ENCODE measurements at places on chromosomes 2 and 18. TPM values are rescaled to one million over a fixed set of nuclear protein-coding genes. Genes with fewer than 3 reads are reported as not detected.

- peak; percentile 92 for DNase-seq
Measured at GRCh38 chr2:109447251-109447661, 166.5 kb downstream of the SEPTIN10 start.

DNA sequence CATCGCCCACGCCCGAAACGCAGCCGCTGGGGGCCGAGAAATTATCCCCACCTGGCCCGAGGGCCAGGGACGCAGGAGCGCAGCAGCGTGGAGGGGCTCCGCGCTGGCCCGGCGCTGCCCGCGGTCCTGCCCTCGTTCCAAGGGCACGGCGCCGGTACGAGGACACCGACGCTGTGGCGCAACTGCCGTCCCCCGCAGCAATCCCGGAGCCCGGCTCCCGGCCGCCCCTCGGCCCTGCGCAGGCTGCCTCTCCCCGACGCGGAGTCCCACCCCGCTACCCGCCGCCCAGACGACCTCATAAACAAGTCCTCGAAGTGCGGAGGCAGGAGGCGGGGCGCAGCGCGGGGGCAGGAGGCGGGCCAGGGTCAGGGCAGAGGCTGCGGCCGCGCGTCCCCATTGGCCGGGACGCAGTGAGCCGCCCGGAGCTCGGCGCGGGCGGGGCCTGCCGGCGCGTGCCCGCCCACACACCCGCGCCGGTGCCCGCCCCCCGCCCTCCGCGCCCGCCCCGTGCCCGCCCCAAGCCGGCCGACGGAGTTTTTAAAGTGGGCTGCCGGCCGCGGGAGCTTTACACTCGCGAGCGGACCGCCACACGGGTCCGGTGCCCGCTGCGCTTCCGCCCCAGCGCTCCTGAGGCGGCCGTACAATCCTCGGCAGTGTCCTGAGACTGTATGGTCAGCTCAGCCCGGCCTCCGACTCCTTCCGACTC is at the start of gene EPAS1:
Gene EPAS1 (plus strand): TSS at position 568 of the 706 bp plus-strand sequence. CDS start 505 bp downstream, outside the sequence.
- DNase-seq = peak; percentile 88

DNA sequence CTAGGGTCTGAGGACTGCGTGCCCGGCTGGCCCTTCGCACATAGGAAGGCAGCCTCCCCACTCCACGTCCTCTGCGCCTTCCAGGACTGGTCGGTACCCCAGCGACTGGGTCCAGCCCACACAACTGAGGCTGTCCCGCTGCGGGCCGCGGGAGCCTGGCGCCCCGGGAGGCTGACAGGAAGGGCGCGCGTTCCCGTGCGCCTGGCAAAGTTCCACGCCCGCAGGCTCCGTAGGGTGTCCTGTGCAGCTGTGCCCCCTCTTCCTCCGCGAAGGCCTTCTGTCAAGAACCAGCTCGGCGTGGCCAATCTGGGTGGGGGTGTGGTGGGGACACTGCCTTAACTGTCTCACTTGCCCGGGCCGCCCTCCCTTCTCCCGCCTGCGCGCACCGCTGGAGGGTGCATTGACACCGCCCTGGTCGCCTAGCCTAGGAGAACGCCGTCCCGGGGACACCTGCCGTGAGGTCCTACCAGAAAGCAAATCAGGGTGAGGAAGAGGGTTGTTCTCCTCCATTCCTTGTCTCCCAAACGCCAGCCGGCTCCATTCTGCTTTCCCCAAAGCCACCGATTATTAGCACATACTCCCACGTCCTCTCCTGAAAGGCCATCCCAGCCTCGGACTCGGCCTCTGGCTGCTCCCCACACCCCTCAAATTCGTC is 618 bp upstream of the LYPD1 start:
- DNase-seq = peak; percentile 71

Gene GAREM1
- 0.29 TPM for total RNA-seq

GRCh38 chr2:229446350-229446749 is 175.3 kb upstream of the PID1 start:
- DNase-seq = no peak

- DNase-seq = no peak
Measured at GRCh38 chr18:46627136-46627535, 29.9 kb downstream of the LOXHD1 start.

DNA sequence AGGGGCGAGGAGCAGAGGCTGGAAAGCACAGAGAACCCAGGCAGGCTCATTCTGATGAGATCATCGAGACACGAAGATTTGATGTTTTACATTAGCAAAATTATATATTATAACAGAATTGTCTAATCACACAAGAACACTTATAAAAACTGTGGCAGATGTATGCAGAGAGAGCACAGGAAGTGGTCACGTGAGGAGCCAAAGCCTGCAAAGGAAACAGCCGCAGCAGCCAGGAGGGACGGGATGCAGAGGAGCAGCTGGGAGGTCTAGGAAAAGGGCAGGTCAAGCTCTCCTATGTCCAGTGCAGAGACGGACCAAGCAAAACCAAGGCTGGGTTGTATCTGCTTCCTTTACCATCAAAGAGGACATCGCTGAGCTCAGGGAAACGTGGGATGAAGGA is 355.1 kb upstream of the MYT1L start:
- no peak for DNase-seq

DNA sequence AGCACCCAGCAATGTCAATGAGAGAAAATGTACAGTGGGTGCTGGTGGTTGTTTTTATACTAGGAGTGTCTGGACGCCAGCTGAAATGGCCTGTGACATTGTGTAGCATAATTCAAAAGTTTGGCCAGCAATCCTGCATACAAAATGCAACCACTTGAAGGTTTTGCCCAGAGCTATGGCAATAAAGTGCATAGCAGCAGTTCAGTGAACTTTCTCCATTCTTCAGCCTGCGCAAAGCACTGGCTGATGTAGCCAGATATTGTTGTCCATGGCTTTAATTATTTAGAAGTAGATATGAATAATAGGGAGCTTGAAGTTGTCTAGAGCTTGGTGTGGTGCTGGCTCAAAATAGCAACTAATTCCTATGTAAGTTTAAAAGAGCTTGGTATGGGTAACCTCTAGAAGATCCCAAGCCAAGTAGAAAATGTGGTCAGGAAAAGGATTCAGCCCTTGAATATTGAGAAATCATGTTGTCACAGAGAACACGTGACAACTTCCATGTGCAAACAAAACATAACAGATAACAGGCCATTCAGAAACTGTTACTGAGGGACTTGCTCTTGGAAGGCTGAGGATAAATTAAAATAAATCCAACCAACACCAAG is 33.3 kb upstream of the PGAP1 start:
- DNase-seq = peak; percentile 20

Gene IL1RN
- not detected for total RNA-seq

GRCh38 chr2:235677937-235678336 is 184.1 kb downstream of the AGAP1 start:
- DNase-seq = no peak

DNA sequence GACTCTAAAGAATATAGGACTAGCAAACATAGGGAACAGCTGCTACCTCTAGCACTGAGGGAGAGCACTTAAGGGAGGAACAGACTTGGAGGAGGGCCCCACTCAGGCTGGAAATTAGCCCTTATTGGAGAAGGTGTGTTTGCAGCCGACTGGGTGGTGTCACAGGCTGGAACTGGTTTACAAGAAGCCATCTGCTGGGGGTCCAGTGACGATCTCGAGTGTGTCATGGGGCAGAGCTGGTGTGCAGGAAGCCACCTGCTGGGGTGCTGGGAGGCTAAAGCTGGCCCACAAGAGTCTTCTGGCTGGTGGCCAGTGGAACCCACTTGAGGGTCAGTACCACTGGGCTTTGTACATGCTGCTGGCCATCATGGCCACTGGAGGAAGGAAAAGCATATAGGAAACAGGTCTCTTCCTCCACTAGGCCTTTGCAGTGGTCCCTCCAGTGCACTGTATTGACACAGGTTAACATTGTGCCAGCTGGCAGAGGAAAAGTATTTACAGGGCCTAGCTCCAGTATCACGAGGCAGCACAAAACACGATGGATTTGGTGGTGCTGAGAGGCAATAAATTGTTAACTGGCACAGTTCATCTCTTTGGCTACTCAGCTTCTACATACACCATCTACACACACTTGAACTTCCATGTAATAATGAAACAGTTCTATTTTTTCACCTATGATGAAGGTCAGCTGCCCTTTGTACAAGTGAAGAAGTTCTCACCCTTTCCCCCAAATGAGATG is 43.6 kb downstream of the MAP3K20 start:
- no peak for DNase-seq

DNA sequence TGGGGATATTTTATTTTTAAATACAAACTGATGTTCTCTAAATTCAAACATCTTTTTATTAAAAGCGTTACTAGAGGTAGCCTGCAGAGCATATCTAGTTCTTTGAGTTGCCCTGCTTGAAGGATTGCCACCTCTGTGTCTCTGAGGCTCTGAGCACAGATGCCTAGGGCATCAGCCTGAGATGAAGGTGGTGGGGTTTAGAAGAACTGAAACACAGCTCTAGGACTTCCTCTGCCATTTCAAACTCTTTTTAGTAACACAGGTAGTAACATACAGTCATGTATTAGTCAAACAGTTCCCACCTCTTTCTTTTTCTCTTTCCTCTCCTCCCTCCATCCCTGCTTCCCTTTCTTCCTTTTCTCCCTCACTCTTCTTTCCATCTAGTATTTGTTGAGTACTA is 57.6 kb downstream of the TTC21B start:
- DNase-seq = no peak

Gene TACR1
- not detected for total RNA-seq

Gene SIX2
- total RNA-seq = 1.4 TPM

Gene SCYGR4
- total RNA-seq = not detected

GRCh38 chr2:119684518-119684917 is 5.5 kb downstream of the TMEM177 start:
- DNase-seq = no peak

- DNase-seq = no peak
Measured at GRCh38 chr18:77130229-77131099, 2.1 kb downstream of the MBP start.

DNA sequence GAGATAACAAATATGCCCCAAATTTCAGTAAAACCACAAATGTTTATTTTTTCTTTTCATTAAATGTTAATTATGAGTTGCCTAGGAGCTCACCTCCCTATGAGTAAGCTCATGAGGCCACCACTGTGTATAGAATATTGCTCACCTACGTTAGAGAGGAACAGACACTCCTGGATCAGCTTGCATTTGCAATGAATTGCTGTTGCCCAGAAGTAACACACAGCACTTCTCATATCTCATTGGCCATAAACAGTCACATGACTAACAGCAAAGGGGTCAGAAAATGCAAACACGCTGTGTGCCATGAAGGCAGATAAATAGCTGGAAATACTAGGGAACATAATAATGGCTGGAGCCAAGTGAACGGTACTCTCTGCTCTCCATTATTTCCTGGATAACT is 89.0 kb upstream of the GALNT5 start:
- DNase-seq = no peak

Gene ACSL3
- total RNA-seq = 168 TPM

DNA sequence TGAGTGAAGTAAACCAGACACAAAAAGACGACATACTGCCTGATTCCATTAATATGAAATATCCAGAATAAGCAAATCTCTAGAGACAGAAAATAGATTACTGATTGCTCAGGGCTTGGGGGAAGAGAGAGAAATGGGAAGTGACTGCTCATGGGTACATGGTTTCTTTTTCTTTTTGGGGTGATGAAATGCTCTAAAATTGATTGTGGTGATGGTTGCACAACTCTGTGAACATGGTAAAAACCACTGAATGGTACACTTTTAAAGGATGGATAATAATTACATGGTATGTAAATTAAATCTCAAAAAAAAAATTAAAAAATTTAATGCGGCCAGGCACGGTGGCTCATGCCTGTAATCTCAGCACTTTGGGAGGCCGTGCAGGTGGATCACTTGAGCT is 39.3 kb downstream of the RPL31 start:
- no peak for DNase-seq

- no peak for DNase-seq
Measured at GRCh38 chr18:21298351-21298750, 56.3 kb downstream of the GREB1L start.
